ENCODE measurements at places on chromosomes 6 and 20.

- no peak for DNase-seq
Measured at GRCh38 chr6:128389820-128390534, 130.4 kb downstream of the PTPRK start.

- no peak for DNase-seq
Measured at GRCh38 chr6:506508-506907, 115.0 kb downstream of the IRF4 start.

DNA sequence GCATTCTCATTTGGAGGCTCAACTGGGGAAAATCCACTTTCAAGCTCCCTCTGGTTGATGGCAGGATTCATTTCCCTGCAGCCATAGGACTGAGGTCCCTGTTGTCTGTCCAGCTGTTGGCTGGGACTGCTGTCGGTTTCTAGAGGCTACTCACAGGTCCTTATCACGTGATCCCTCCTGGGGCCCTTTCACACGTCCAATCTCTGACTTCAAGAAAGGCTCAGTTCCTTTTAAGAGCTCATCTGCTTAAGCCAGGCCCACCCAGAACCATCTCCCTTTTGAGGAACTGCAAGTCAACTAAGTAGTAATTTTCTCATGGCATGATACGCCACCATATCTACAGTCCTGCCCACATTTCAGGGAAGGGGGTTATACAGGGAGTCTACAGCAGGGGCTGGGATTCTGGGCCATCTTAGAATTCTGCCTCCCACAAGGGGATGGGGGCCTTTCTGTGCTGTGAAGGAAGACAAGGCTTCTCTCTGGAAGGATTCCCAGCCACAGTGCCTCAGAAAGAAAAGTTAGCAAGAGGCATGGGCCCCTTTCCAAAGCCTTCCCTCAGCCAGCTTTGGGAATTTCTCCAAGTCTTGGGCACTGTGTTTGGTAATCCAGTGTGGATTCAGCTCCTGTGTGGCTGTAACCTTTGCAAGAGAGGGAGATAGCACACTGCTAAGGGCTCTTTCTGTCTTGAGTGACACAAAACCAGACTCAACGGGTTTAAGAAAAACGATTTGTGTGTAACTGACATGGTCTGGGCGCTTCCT is 66.4 kb downstream of the CTCFL start:
- no peak for DNase-seq

DNA sequence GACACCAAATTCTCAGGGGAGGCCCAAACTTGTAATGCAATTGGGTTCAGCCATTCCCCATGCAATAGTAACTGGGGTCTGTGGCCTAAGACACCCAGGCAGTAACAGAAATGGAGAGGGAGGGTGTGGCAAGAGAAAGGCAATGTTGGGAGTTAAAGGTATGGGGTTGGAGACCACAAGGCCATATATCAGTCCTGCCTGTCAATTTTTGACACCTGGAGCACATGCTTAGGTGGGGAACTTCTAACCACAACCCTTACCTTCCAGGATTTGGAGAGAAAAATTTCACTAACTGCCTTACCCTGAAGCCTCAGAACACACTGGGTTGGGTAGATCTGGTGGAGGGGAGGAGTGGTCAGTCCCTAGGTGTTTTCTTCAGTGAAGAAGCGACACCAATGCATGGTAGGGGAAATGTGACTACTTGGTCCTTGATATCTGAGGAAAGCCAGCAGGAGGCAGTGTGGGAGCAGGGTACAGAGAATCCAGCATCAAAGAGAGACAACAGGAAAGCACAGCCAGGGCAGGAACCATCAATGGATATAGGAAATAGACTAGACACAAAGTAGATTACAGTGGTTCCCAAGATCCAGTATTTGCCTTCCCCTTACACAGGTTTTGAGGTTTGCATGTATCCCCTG is 6.8 kb upstream of the USP49 start:
- DNase-seq = no peak

GRCh38 chr6:41640426-41640825 is 2.2 kb downstream of the MDFI start:
- no peak for DNase-seq

- no peak for DNase-seq
Measured at GRCh38 chr20:20549267-20549612, 163.2 kb downstream of the RALGAPA2 start.

- DNase-seq = no peak
Measured at GRCh38 chr20:1374246-1374645, 18.6 kb downstream of the FKBP1A start.

GRCh38 chr6:35678021-35678654 is 10.6 kb downstream of the FKBP5 start:
- no peak for DNase-seq

GRCh38 chr20:58374027-58374850 is 14.8 kb upstream of the VAPB start:
- DNase-seq = no peak

GRCh38 chr20:61321481-61321880 is 69.4 kb downstream of the CDH4 start:
- DNase-seq = no peak

DNA sequence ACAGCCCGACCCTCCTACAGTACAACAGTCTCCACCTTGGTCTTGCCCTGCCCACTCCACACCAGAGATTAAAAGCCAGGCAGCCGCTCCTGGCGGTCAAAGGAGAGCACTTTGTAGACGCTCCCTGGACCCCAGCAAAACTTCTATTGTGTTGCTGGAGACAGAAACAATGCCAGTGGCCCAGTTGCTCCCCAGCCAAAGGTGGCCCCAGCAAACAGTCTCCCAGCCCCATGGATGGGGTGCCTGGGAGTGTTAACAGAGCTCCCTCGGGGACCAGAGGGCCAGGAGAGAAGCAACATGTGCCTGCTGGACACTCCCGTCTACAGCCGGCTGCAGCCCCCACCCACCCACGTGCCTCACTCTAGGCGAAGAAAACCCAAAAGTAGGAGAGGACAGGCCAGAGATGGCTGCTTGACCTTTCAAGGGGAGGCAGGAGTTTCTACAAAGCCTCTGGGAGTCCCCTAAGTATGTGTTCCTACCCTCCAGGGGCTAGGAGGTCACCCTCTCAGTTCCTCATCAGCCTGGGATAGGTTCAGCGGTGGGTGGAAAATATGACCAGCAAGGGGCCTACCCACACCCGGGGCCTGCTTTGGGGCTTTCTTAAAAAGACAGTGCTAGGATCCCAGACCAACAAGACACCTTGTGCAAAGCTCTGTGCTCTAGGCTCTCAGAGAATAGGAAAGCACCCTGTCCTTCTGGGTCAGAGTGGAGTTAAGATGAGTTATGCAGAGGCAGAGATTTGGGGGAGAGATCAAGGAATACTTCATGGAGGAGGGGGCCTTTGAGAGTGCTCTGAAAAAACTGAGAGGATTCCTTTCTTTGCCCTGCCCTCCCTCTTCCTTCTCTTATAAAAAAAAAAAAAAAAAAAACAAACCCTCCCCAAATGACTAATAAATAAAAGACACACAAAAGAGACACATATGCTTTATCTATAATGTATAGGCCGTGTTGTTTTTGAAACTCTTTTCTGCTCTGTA is 19.0 kb upstream of the PREX1 start:
- DNase-seq = peak; percentile 60

DNA sequence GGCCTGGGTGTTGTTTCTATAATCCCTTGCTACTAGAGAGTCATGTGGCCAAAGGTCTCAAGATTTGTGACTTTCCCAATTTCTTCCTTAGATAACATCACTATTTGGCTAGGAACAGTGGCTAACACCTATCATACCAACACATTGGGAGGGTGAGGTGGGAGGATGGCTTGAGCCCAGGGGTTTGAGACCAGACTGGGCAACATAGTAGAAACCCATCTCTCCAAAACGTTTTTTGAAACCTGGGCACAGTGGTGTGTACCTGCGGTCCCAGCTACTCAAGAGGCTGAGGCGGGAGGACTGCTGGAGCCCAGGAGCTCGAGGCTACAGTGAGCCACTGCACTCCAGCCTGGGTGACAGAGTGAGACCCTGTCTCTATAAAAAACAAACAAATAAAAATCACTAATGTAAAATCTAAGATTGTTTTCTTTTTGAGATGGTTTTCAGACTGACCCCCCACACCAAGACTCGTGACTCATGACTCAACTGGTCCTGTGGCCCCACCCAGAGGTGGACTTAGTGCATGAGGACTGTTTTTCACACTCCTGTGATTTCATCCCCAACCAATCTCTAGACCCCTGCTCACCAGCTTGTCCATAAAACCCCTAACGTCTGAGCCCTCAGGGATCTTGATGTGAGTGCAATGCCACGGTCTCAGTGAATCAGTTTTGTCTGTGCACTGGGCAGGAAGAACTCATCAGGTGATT is 48.3 kb upstream of the KIF16B start:
- DNase-seq = no peak

- no peak for DNase-seq
Measured at GRCh38 chr6:132494954-132495353, 18.0 kb downstream of the STX7 start.

GRCh38 chr6:124901084-124901483 is 61.2 kb upstream of the RNF217 start:
- no peak for DNase-seq

GRCh38 chr6:126312013-126312665 is 27.8 kb upstream of the CENPW start:
- no peak for DNase-seq

- DNase-seq = no peak
Measured at GRCh38 chr6:53707108-53707897, 41.7 kb upstream of the KLHL31 start.

DNA sequence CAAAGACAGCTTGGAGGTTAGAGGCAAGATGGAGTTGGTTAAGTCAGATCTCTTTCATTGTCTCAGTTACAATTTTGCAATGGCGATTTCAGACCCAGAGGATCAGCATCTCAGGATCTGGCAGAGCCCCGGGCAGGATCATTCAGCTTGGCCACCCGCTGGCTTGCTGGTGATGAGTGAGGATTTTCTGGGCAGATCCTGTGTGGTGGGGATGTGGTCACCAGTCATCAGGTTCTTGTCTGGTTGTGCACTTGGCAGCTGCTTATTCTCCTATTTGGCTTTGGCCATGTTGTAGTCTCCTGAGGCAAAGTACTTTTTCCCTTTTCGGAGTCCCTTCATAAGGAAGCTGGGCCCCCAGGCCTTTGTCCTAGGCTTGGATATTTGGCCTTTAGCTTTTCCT is 953.9 kb downstream of the KIF16B start:
- DNase-seq = no peak

- no peak for DNase-seq
Measured at GRCh38 chr20:63791497-63792156, 39.4 kb downstream of the ZBTB46 start.

- DNase-seq = no peak
Measured at GRCh38 chr6:132482581-132482980, 30.3 kb downstream of the STX7 start.

DNA sequence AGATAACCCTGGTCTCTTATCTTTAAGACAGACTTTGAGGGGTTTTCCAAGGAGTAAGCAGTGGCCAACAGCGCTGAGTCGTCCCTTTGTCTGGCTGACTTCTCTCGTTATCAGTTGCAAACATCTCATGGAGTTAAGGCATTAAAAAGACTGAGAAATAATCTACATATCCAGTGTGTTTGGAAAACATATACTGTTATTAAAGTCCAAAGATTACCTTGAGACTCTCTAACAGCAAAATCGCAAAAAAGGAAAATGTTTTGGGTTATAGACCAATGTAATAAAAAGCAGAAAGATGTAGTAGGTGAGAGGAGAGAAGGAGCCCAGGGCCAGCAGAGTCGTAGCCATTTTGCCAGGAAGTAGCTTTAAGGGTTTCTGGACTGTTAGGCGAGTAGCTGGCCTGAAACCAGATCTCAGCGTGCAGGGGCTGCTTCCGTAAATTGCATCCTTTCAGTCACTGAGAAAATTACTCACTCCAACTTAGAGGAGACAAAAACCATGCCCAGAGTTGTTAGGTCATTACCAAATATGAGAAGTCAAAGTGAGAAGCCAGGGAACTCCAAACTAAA is 24.6 kb downstream of the MYLK4 start:
- no peak for DNase-seq

DNA sequence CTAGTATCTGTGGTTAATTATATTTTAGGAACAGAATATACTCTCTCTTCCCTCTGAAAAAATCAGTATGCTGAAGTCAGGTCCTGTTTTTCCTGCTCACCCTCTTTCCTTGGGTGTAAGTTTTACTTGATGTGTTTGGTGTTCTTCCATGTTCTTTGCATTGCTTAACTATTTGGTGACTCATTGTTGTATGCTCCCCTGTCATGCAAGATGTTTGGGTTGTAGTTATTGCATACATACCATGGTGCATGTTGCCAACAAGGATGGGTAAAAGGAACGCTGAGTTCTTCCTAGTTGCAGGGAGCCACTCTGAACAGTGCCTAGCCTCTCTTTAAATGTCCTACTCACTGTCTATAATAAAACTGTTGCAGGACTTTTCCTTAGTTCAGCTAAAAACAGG is 207.9 kb upstream of the LAMP5 start:
- DNase-seq = no peak

DNA sequence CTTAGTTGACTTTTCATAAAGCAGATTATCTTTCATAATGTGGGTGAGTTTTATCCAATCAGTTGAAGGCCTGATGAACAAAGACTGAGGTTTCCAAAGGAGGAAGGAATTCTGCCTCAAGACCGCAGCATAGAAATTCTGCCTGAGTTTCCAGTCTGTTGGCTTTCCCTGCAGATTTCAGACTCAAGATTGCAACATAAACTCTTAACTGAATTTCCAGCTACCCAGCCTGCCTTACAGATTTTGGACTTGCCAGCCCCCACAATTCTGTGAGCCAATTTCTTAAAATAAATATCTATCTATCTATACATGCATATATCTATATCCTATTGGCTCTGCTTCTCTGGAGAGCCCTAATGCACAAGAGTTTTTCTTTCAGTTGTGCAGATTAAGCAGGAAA is 57.3 kb upstream of the SMLR1 start:
- no peak for DNase-seq

- no peak for DNase-seq
Measured at GRCh38 chr6:163412341-163412740, 2.2 kb upstream of the QKI start.

DNA sequence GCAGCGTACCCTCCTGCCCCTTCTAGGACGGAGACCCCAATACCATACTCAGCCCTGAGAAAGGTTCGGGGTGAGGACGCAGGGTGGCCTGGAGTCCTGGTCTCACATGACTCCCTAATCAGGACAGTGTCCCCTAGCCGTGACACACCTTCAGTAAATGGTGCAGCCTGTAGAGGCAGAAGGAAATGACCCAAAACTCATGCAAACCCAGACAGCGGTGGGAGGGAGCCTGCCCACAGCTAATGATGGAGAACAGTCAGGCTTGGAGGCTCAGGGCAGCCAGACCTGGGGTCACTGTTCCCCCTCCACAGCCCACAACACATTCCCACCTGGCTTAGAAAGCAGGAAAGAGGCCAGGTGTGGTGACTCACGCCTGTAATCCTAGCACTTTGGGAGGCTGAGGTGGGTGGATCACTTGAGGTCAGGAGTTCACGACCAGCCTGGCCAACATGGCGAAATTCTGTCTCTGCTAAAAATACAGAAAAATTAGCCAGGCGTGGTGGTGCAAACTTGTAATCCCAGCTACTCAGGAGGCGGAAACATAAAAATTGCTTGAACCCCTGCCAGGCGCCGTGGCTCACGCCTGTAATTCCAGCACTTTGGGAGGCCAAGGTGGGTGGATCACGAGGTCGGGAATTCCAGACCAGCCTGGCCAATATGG is 8.8 kb upstream of the HMGA1 start:
- no peak for DNase-seq
